ENCODE measurements at places on chromosomes 7 and 10.

DNA sequence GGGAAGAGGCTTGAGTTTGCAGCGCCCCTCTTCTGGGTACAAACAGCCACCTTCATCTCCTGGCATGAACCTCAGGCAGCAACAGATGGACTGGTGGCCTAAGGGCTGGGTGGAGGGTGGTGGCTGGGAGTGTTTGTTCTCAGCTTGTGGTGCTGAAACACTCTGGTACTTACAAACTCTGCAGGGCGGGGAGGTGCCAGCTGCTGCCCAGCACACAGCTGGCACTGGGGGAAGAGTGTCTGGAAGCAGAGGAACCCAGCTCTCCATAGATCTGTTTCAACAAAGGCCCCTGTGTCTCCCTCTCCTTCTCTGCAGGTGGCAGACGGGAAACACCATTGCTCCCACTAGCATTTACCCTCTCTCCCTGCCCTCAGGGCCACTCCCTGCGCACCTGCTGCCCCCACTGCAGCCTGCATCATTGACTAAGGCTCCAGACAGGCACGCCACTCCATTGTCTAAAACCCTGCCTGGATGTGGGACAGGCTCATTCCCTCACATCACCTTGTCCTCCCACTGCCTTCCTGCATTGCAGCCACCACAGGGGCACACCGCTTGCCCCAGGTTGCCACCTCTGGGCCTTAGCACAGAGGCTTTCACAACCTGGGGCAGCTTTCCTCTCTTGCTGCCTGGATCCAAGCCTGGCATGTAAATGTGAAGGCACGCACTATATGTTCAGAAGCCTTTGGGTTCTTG lies 6.5 kb downstream of the ARHGAP22 start:
- no peak for DNase-seq

- no peak for DNase-seq
These were observed 66.7 kb downstream of the ST7 start for GRCh38 chr7:117019786-117020590.

DNA sequence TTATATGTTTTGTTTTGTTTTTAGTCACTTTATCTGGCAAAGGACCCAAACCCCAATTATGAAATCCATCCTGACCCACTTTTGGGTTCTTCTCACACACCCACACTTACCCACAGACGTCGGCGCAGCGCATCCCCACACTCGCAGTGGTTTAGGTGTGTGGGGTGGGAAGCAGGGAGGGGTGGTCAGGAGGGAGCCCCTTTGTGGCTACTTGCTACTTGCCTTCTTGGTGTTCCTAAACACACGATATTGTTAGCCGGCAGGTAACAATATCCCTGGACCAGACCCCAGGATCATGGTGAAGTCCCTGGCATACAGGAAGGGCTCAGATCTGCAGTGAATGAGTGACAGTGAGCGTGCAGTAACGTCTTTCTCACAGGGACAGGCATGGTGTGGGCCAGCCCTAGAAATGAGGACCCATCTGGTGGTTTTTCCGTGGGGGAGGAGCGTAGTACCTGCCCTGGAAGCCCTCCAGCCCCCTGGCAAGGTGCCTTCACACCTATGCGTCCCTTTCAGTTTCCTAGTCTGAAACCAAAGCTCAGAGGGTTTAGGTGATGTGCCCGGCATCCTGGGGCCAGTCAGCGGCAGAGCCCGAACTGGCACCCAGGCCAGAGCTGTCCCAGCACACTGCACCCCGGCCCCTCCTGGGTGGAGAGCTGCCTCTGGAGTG lies 4.4 kb downstream of the SPOCK2 start:
- peak; percentile 60 for DNase-seq

GRCh38 chr7:109663806-109664205 lies 1094.1 kb downstream of the DNAJB9 start:
- no peak for DNase-seq

DNA sequence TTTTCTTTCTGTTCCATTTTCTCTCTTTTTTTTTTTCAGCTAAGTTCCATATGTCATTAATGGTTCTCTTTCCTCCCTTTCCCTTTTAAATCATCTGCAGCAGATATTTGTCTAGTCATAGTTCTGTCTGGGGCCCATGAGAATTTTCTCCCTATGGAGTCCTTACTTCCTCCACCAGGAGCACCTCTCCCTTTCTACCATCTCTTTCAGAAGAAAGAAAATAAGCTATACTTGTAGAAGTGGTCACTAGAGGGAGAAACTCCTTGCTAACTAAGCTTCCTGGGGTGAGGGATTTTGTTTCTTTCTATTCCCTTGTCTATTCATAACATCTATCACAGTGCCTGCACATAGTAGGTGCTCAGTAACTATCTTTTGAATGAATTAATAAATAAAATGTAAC lies 230.2 kb upstream of the HPS1 start:
- DNase-seq: no peak

GRCh38 chr7:108515013-108515412 lies 10.9 kb downstream of the PNPLA8 start:
- no peak for DNase-seq

DNA sequence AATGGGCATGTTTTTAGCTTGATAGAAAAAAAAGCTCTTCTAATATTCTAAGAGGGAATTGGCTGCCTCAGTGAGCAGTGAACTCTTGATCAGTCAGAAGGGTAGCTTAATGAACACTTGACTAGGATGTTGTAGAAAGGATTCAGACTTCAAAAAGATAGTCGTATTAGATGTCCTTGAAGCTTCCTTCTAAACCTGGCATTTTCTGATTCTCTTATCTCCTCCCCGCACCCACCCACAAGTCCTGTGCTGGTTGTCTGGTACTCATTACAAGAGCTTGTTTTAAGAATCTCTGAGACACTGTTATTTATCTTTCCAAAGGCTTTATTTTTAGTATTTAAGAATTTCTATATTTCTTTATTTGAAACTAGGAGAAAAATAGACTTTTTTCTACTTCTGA lies 7.4 kb upstream of the SMIM30 start:
- no peak for DNase-seq

DNA sequence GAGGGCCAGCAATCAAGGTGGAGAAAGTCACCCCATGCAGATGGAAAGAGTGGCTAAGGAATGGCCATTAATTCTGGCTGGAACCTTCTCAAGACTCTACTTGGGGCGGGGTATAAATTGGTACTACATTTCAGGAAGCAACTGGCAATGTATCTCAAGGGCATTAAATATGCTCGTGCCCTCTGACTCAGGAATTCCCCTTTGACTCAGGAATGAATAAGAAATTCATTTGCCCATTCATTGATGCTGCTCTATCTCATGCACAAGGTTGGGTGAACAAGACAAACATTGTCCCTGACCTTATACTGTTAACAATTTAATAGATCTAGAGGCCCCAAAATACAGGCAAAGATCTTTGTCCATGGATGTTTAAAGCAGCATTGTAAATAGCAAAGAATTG lies 188.1 kb downstream of the MYOF start:
- DNase-seq: no peak

GRCh38 chr10:37713642-37714041 lies 143.8 kb downstream of the ZNF248 start:
- no peak for DNase-seq

GRCh38 chr10:106506526-106507283 lies 657.8 kb downstream of the SORCS1 start:
- DNase-seq: no peak

- DNase-seq: no peak
These were observed 391.8 kb upstream of the ETV1 start for GRCh38 chr7:14381306-14381705.

- no peak for DNase-seq
These were observed 836 bp downstream of the DPYSL4 start for GRCh38 chr10:132187430-132188138.

GRCh38 chr10:23096802-23097549 lies 1.6 kb downstream of the MSRB2 start:
- no peak for DNase-seq

GRCh38 chr7:2016021-2016631 lies 216.6 kb downstream of the MAD1L1 start:
- DNase-seq: no peak

- DNase-seq: no peak
These were observed 20.0 kb downstream of the ARHGAP21 start for GRCh38 chr10:24703700-24704099.

GRCh38 chr7:23093111-23093510 lies 12.5 kb upstream of the KLHL7 start:
- no peak for DNase-seq

DNA sequence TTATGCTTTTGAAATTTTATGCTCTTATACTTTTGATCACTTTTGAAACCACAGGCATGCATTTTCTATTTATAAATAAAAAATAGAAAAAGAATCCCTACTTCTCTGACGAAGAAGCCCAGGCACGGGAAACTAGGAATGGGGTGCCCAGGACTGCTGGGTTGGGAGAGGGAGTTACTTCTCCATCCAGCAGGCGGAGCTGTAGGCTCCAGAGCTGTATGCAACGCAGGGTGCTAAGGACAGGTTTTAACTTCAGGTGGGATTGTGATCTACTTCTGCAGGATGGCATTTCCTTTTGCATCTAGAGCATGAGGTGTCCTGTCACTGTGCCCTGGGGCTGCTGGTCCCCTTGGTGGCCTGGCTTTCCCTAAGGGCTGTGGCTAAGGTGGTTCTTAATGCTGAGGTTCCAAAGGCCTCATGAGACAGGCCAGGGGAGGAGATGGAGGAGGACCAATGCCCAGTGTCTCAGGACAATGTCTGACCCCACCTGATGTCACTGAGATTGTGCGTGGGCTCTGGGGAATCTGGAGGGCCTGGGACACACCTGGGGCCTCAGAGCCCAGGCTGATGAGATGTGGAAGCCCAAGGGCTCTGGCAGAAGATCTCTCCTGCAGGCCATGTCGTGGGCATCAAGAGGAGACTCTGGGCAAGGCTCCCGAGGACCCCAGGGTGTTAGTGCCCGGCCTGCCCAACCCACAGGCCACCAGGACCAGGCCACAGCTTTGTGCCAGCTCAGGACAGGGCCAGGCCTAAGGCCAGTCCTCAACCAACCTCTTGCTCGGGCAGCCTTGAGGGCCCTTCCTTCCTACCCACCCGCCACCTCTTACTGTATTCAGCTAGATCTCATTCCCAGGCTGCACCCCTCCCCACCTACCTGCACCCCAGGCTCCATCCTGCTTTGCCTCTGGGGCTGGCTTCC lies 507 bp downstream of the CCDC201 start:
- no peak for DNase-seq

GRCh38 chr7:82740246-82740848 lies 296.8 kb upstream of the CACNA2D1 start:
- no peak for DNase-seq

GRCh38 chr10:118333871-118334270 lies 8.3 kb downstream of the FAM204A start:
- no peak for DNase-seq

DNA sequence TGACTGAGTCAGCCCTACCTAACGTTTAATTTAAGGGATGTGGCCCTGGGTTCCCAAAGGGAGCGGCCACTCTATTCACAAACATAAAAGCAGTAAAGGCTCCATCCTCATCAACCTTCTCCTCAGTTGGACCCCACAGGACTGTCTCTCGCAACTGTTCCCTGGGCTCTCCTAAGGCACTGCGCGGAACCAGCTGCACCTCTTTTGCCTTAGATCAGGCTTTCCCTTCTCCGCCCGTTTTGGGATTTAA lies 689 bp upstream of the GTPBP4 start:
- DNase-seq: no peak

- DNase-seq: no peak
These were observed 277.8 kb downstream of the EXOC4 start for GRCh38 chr7:133530682-133531081.

DNA sequence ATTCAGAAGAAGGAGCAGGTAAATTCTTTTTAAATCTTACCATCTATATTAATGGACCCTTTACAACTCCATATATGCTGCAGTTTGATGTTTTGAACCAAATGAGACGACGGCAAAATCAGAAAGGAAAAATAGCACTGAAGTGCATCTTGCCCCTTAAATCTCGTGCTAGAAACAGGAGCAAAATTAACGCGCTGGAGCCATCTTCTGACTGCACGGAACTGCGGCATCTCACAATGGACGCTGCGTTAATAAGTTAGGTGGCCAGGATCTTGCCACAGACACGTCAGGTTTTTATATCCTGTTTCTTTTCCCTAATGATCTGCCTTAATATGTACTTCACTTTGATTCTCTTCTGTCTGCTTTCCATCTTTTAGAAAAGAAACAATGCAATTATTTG lies 354.5 kb downstream of the TFEC start:
- DNase-seq: no peak

- no peak for DNase-seq
These were observed 390.1 kb downstream of the NXPH1 start for GRCh38 chr7:8823486-8823885.

Measured in activated T-helper 9 cell treated with anti-CD3 and anti-CD28 coated beads, Interleukin-2, amount 50 U/mL, for 16 hours (primary cell).